ENCODE measurements at places on chromosomes 2 and 18.

DNA sequence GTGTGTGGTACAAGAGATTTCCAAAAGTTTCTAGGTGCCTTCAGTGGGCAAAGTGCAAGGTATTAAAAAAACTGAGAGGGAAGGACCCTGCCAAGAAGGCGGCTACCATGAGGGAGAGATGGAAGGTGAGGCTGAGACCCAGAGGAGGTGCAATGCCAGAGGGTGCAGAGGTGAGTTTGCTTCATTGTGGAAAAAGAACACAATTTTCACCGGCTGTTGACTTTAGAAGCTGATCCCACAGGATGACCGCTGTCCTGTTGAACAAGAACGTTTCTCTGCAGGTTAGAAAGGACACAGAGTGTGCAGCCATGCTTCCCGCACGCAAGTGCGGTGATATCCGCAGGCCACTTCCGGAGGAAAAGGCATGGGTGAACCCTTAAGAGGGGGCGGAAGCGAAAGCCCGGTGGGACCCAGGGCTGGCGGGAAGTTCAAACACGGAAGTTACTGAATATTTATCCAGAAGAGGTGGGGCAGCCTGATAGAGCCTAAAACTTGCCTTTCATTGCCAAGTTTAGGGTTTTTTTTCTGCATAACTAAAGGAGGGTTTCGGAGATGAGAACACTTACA is 16.6 kb downstream of the SP110 start:
- DNase-seq, result no peak

DNA sequence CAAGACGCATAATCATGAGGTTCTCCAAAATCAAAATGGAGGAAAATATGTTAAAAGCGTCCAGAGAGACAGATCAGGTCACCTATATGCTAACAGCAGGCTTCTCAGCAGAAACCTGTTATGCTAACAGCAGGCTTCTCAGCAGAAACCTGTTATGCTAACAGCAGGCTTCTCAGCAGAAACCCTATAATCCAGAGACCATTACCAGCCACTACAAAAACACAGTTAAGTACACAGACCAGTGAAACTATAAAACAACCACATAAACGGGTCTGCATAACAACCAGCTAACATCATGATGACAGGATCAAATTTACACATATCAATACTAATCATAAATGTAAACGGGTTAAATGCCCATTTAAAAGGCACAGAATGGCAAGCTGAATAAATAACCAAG is 1548.4 kb upstream of the TMEFF2 start:
- DNase-seq, result no peak

DNA sequence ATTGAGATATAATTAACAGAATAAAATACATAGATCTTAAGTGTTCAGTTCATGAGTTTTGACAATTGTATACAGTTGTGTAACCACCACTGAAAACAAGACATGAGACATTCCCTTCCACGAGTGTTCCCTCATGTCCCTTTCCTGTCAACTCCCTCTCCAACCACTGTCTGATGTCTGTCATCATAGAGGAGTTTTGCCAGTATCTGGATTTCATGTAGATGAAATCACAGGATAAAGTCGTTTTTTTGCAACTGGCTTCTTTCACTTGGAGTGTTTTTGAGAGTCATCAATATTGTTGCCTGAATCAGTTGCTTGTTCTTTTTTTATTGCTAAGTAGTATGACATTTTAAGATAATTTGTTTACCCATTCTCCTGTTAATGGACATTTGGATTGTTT is 52.7 kb downstream of the RBMS1 start:
- DNase-seq, result no peak

DNA sequence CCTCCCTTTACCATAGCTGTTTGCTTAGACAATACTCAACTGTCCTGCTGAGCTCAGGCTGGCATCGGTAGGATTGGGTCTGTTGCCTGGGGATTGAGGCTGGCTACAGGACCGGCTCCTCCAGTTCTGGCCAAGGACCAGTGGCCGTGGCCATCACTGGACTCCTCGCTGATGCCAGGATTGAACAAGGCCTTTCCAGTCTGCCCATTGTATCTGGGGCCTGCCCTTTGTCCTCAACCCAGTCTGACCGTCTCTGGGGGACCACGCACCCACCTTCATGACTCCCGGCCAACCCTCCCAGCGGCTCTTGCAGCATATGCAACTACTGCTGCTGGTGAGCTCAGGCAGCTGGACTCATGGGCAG is 28.7 kb downstream of the SH2D6 start:
- DNase-seq, result no peak

GRCh38 chr2:1654696-1655374 is 89.5 kb downstream of the PXDN start:
- no peak for DNase-seq

Data from RPMI8226 (cell line).